Brain (organoid and tissue), 16 donors: ENCODE measurements at places on chromosomes 2 and 18.
A peak's percentile ranks its signal among the peaks of the same experiment; 100 is the strongest.

DNA sequence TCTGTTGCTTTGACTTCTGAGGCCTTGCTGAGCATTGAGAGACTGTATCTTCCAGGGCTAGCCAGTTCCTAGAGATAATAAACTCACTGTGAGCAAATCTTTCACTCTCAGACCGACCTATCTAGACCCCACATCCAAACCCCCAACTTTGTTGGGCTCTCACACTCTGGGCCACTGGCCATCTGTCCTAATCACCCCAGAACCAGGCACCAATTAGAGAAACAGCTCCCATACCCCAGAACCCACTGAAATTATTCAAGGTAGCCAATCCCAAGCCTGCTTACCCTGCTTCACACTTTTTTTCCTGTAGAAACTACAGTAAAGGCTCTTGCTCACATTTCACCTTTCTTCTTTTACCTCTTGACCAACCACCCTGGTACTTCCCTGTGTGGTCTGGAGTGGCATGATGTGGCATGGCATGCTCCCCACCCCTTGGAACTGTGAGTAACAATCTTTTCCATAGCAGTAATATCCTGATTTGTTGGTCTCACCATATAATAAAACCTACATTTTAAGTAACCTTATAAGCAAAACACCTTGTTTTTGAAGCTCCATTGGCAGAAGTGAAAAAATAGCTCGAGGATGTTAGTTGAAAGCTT is 55.2 kb downstream of the ANKRD12 start:
- no peak for DNase-seq

- no peak for DNase-seq
Measured at GRCh38 chr2:191836853-191837769, 9.8 kb downstream of the CAVIN2 start.

- DNase-seq = no peak
Measured at GRCh38 chr18:59343926-59344325, 15.1 kb downstream of the LMAN1 start.

DNA sequence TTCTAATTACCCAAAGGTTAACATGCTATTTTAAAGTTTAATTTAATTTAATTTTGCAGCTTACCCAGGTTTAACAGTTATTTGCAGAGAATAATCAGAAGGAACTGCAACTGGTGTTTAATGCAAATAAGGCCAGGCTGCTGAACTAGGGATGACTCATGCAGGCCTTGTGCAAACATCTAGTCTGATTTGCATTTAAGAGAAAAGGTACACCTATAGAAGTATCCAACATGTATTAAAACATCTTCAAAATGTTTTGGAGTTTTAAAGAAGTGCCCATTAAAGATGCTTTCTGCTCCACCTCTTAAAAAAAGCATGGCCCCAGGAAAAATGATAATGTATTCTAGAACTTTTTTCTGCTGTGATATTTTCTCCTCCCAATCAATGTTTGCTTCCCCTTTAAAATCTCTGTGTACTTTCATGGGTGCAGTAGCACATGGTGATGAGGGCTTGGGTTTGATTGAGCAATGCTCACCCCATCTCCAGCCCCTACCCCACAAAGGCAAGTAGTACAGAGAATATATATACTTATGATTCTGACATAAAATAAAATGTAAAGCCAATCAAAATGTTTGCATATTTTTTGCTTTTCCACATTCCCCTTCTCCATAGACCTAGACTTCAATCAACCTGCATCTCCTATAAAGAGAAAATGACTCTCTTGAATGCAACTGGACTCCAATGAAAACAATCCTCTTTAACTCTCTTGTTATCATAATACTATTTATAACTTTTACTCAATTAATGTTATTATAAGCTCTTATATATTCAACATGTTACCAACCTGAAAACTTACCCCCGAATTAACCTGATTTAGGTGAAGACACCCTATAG is 54.1 kb downstream of the ATP8B1 start:
- DNase-seq = no peak

GRCh38 chr2:233572468-233572867 is 5.9 kb upstream of the USP40 start:
- DNase-seq = no peak

DNA sequence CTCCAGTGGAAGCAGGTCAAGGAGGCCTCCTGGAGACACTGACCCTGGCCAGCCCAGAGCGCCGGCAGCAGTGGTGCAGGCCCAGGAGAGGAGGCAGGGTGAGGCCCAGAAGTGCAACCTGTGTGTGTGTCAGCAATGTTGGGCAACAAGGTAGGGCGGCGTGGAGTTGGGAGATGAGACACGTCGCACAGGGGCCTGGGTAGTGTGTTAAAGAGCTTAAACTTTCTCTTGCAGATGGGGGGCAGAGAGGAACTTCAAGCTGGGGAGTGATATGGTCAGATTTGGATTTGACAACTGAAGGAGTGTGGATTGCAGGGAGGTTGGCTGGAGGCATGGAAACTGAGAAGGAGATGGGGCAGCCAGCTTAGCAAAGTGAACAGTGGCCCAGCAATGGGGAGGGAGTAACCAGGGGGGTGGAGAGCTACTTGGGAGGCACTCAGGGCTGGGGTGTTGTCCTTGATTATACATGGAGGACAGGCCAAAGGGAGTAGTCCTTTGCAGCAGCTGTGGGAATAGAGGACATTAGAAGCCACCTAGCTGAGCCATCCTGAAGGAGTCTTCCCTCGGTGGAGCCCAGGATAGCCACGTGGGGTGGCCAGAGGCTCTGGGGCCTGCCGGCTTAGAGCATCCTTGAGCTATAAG is 278.6 kb upstream of the HS6ST1 start:
- DNase-seq = no peak

DNA sequence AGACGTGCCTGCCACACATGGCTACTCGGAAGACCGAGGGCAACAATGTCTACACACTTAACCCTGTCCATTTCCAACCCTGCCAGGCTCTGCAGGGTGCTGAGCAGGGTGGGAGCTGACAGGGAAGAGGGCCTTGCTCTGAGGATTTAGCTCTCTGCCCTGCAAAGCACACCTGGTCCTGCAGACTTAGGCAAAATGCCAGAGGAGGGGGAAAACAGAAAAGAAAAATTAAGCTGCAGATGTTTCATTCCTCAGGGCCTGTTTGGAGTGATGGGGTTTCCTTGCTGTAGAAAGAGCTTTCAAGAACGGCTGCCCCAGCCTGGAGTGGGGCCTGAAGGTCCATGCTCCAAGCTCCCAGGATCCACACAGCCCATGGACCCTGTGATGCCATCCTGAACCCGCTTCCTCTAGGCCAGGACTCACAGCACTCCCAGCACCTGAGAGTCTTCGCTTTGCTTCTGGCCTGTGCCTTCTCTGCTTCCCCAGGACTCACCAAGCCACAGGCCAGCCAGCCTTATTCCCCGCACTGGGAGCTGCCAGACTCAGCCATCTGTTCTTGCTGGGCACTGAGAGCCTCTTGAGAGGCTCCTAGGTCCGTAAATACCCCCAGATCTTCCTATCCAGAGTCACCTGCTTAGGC is 9.1 kb upstream of the TEX51 start:
- DNase-seq = no peak

DNA sequence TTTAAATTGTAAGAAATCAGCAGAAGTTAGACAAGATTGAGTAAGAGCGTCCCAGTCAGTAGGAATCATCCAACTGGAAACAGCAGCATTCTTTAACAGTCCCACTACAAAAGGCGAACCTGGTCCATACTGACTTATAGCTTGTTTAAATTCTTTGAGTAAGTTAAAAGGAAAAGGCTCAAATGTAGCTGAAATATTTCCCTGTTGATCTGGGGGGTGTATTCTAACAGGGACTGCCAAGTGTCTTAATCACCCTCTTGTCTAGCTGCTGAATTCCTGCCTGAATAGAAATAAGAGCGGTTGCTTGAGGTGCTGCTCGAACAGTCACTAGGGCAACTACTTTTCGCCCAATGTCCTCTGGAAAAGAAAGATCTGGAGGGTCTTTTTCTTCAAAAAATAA is 56.4 kb upstream of the FMNL2 start:
- no peak for DNase-seq

GRCh38 chr2:14942987-14943386 is 310.5 kb downstream of the LRATD1 start:
- peak; percentile 15 for DNase-seq

DNA sequence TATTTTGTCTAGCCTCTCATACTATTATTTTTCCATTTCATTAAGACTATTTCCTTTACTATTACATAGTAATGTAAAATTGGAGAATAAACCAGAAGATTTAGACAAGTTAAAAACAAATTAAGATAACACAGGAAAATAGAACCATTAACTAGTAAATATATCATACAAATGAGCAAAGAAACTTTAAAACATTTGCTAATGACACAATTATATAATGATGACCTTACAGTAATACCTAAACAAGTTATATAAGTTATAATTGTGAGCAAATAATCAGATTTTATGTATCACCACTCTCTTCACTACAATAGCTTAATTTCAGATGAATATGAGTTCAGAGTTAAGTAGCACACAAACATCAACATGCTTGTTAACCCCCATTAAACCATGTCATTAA is 72.6 kb upstream of the GRB14 start:
- no peak for DNase-seq

DNA sequence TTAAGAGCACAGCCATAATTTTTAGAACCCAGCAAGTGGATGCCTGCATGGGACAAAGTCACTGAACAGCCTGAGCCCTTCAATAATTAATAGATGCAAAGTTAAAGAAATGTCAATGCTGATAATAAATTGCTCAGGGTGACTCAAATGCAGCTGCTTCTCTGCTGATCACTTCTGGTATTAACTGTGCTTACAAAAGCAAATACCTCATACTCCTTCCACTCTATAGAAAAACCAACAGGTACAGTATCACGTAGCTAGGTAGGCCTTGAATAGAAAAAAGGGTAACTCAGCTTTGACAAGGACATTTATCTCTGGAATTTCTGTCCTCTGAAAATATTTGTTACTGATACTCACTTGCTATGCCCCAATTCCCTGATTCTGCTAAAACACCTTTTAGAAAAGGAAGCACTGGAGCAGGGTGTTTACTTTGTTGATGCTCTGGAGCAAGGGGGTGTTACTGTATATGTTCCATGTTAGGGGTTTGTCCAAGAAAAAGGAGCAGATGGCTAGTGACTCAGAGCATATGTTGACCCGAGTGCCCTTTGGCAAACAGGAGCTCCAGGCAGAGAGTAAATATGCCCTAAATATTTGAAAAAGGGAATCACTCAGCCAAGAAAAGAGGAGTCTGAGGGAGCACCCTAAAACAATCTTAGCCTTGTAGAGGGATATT is 59.1 kb upstream of the RTN4 start:
- DNase-seq = no peak

DNA sequence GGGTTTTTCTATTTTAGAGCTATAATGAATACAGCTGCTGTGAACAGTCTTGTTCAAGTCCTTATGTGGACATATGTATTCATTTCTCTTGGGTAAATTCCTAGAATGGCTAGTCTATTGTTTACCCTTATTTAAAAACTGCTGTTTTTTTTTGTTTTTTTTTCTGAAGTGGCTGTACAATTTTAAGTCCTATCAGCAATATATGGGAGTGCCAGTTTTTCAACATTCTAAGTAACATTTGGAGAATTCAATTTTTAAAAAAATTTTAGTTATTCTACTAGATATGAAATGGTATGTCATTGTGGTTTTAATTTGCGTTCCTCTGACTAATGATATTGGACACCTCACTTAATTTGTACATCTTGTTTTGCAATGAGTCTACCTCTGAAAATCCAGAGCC is 349.7 kb downstream of the SATB2 start:
- DNase-seq = no peak

DNA sequence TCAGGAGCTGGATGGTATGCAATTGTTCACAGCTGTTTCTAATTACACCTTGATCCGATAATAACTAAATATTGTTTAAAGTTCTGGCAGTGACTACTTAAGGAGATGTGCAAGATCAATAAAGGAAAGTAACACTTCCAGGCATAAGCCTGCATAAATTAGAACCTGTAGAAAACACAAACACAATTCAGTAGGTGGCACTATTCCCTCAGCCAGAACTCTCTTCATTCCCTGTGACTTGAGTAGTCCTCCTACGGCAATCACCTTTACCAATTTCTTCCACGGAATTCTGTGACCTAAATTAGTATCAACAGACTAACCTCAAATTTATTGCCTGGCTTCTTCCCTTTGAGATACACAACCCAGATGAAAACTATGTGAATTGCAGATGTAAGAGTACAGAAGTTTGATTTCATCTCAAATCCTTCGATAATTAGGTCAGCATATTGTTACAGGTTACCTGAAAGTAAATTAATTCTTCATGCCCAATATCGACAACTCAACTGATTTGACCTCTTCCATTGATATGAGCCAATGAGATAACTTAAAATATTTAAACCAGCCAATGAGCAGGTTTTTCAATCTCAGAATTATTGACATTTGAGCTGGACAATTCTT is 137.8 kb downstream of the PID1 start:
- peak; percentile 89 for DNase-seq

GRCh38 chr18:22542406-22542835 is 124.7 kb upstream of the CTAGE1 start:
- no peak for DNase-seq

GRCh38 chr18:62524440-62525200 is 1.8 kb downstream of the ZCCHC2 start:
- peak; percentile 71 for DNase-seq

GRCh38 chr18:7470101-7470500 is 97.0 kb upstream of the PTPRM start:
- no peak for DNase-seq

- DNase-seq = no peak
Measured at GRCh38 chr2:106153781-106154180, 40.3 kb downstream of the UXS1 start.

GRCh38 chr2:181165199-181165868 is 184.9 kb downstream of the UBE2E3 start:
- DNase-seq = no peak

GRCh38 chr2:39445934-39446333 is 8.8 kb upstream of the MAP4K3 start:
- no peak for DNase-seq

- DNase-seq = no peak
Measured at GRCh38 chr18:40935423-40935822, 1019.6 kb upstream of the PIK3C3 start.

GRCh38 chr2:226295681-226296080 is 503.9 kb downstream of the IRS1 start:
- DNase-seq = peak; percentile 99

DNA sequence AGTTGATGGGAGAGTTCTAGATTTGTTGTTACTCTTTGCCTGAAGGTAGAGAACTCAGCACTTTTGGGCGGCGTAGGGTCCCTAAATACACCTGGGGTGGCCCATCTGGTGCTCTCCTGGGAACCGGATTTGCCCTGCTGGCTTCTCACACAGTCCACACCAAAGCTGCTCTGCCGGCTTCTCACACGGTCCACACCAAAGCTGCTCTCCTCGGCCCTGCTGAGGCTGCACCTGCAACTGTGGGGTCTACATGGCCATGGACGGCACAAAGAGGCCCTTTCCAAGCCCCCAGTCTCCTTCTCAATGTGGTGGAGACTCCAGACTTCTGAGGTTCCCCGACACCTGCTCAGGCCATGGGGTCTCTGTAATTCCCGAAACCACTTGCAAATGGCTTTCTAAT is 124.8 kb upstream of the GPC1 start:
- DNase-seq = no peak

DNA sequence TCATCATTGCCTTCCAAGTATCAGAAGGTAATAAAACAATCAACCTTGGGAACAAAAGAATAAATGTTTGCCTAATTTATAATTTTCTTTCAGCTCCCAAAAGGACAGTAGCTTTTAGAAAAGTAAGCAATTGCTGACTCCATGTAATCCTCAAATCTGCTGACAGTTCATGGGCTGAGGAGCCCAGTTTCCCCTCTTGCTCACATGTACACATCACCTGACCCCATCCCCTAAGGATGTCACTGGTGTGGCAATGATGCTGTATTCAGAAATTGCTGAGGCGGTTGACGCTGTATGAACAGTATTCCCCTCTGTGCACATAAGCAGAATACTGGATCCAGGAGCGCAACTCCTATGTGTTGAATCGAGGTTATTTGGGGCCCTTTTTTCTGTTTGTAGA is 56.1 kb upstream of the LYPD1 start:
- no peak for DNase-seq

GRCh38 chr2:54899576-54900200 is 150.6 kb downstream of the RTN4 start:
- DNase-seq = peak; percentile 62
